ENCODE measurements at places on chromosomes 13 and 19.

DNA sequence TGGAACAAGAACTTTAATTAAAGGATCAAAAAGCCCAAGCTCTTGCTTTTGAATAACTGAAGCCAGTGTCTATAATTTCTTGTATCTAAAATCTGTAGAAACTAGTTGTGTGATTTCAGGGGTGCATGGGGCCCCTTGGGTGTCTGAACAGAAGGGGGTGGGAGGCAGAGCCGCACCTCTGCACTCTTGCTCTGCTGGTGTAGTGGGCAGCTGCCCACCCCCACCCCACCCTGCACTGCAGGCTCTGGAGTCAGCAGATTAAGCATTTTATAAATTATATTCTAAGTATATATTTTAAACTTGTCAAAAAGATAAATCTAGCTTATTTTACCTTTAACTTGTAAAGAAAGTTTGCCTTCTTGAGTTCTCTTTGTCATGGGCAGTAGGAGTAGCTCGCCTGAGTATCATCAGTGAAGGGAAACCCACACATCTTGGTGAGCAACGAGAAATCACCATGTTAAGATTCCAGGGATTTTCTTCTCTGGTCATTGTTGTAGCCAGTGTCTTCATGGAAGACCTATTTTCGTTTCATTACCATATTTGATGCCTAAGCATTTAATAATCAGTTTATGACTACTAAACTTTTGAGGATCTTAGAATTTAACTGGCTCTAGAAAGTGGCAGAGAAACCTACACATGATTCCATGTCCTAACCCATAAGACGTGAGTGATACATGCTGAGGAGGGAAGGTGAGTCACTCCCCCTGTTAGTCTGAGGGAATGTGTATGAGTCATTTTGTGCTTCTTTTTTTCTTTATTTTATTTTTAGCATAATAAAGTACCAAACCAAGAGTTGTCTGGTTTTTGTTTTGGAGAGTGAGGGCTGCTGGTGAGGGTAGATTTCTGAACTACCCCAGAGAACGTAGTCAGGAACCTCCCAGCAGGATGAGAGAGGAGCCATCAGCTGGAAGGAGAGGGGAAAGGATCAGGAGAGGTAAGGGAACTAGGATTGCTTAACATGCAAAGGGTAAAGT, 7.7 kb downstream of the UBE2L5 start:
- DNase-seq = no peak

DNA sequence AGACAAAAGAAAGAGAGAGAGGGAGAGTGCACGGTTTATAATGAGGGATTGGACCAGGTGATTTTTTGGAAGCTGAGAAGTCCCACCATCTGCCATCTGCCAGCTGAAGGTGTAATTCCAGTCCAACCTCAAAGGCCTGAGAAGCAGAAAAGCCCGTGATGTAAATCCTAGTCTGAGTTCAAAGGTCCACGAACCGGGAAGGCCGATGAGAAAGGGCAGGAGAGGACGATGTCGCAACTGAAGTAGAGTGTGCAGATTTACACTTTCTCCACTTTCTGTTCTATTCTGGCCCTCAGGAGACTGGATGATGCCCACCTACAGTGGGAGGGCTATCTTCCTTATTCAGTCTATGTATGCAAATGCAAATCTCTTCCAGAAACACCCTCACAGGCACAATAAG, 500.0 kb downstream of the DIAPH3 start:
- no peak for DNase-seq

- DNase-seq = no peak
These were observed 2.1 kb downstream of the SOX21 start for GRCh38 chr13:94710065-94710781.

DNA sequence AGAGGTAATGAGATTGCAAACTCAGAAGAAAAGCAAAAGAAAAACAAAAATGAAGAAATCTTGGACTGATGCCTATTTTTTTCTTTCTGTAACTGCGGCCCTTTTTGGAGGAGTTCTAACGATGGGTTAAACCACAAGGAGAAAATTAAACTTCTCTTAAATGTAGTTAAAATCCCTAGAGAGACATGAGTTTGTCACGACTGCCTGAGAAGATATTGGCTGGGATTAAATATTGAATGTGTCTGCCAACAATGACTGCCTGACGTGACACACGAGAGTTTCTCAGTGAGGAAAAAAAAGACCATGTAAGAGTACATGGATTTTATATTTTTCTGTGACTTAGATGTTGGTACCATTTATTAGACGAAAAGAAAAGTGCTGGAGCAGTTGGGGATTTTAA, 1013.4 kb downstream of the PCDH9 start:
- no peak for DNase-seq

DNA sequence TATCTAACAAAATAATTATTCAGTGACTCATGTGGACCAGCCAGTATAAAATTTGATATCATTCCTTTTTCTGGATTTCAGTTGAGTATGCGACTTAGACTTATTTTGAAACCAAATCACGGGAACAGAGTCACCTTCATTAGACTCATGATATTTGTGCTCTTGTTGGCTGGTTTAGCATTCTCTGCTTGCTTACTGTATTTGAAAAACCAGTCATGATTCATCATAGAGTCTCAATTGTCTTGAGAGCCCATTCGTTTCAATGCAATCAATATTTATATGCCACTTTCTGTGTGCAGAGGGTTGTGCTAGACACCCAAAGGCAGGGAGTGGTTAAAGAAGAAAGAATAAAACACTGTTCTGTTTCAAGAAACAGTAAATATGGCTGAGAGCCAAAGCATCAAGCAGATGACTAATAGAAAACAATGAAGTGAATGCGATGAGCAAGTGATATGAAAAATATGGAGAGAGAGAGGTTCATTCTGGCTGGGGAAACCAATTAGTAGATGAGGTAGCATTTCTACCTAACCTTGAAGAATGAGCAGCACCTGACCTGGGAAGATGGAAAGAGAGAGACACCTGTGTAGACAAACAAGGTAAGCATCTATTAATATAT, 99.6 kb upstream of the MBNL2 start:
- DNase-seq = no peak

DNA sequence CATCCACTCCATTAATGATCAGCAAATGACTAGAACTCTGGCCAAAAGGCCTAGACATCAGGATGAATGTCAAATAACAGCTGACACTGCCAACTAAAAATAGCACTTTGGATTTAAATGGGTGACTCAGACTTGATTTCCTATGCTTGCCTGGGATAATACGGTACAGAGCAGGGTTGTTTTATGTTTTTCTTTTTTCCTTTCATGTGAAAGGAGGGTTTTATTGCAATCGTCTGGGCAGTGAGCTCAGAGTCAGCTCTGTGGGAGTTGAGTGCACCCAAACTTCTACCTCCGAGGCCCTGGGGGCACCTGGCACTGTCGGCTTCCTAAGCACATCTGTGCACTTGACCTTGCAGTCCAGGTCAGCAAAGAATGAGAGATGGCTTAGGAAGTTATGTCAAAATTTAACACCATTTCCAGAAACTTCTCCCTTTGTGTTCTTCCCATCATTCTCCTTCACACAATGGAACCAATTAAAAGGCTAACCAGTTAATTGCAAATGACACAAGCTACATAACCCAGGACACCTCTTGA, 134.1 kb downstream of the LACC1 start:
- no peak for DNase-seq

- DNase-seq = no peak
These were observed 7.2 kb upstream of the SERTM1 start for GRCh38 chr13:36666477-36667229.

GRCh38 chr19:14561847-14562351, 10.0 kb downstream of the NDUFB7 start:
- DNase-seq = no peak

DNA sequence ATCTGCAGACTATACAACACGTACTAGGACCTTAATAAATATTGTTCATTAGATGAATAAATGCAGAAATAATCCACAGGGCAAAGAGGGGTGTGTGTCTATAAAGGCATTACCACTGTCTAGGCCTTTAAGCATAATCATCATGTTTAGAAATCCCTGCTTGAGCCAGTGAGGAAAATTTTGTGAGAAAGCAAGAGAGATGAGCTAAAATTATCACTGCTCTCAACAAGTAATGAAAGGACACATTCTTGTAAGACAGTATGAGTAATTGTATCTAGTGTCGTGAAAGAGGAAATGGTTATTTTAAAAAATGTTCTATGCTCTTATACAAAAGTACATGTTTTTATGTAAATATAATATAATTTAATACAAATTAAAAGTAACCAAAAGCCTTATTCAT, 1699.4 kb downstream of the PCDH9 start:
- no peak for DNase-seq

DNA sequence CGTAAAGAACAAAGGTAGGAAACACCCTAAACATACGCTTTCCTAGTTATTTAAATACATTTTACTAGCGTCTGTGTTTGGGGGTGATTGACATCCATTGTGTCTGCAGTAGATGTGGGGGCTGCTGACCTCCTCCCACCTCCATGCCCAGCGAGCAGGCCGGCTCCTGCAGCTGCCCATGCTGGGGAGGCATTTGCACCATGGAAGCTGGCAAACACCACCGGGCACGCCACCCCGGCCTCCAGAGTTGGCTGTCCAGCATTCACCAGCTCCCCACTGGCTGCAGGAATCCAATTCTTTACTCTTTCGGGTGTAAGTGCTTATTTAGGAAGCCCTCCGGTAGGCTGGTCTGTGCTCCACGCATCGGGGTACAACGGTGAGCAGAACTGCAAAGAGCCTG, 115.4 kb upstream of the USP29 start:
- DNase-seq = no peak

GRCh38 chr13:36965767-36966166, 33.4 kb downstream of the ALG5 start:
- no peak for DNase-seq

All from hematopoietic multipotent progenitor cell treated with erythropoietin and hydrocortisone succinate and interleukin-3 and kit ligand, for 6 days (in vitro differentiated cells).